ENCODE measurements at places on chromosomes 3 and 15.

DNA sequence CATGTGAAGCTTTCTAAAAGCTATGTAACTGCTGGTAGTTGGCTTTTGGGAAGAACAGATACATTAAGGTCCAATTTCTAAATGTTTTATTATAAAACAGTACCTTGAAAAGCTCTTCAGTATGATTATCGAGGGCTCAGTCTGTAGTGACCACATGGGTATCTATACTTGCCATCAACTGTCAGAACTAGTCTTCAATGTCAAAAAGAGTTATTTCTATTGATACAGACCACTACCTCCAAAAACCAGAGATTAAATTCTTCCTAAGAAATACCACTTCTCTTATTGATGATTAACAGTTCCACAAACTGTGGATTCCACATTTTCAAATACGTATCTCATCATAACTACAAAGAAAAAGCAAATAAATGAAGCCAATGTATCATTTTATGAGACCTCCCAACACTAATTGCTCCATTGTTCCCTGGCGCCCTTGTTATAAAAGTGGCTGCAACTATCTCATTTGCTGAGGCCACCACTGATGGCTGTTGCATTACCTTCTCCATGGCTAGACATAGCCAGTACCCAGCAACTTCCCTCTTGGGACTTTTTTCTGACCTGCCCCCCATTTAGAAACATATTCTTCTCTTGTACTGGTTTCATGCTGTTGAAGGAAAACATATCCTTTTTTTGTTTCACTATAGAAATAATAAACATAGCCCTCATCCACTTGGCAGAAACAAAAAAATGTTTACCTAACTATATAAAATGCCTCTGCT is 33.9 kb upstream of the MBNL1 start:
- no peaks in the 10 kb centered on the region for H3K36me3 ChIP-seq
- DNase-seq: no peak
- no peak overlapping the region for H3K4me3 ChIP-seq
- H3K27ac ChIP-seq: no peak overlapping the region

- H3K36me3 ChIP-seq: peaks cover 5% of the 10 kb centered on the region
- H3K4me3 ChIP-seq: no peak overlapping the region
- no peak for DNase-seq
- H3K27me3 ChIP-seq: no peaks in the 10 kb centered on the region
Measured at GRCh38 chr3:195696632-195697278, 24.0 kb upstream of the MUC20 start.

GRCh38 chr15:33136353-33136752 is 58.2 kb downstream of the FMN1 start:
- H3K27me3 ChIP-seq: no peaks in the 10 kb centered on the region
- no peak for DNase-seq
- H3K36me3 ChIP-seq: no peaks in the 10 kb centered on the region
- no peaks in the 10 kb centered on the region for H3K4me1 ChIP-seq

DNA sequence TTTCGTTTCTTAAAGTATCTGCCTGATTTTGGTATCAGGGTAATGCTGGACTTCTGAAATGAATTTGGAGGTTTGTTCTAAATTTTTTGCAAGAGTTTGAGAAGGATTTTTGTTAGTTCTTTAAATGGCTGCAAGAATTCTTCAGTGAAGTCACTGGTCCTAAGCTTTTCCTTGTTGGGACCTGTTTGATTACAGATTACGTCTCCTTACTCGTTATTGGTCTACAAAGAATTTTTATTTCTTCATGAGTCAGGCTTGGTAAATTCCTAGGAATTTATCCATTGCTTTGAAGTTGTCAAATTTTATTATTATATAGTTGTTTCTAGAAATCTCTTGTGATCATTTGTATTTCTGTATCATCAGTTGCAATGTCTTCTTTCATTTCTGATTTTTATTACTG is 196.0 kb downstream of the DPH6 start:
- H3K4me1 ChIP-seq: no peaks in the 10 kb centered on the region
- no peak for DNase-seq
- no peaks in the 10 kb centered on the region for H3K27me3 ChIP-seq
- H3K4me3 ChIP-seq: no peak overlapping the region

- DNase-seq: no peak
- no peaks in the 10 kb centered on the region for H3K27me3 ChIP-seq
- H3K36me3 ChIP-seq: no peaks in the 10 kb centered on the region
- H3K4me3 ChIP-seq: no peak overlapping the region
- no peaks in the 10 kb centered on the region for H3K4me1 ChIP-seq
Measured at GRCh38 chr3:3918763-3919162, 119.5 kb downstream of the LRRN1 start.

DNA sequence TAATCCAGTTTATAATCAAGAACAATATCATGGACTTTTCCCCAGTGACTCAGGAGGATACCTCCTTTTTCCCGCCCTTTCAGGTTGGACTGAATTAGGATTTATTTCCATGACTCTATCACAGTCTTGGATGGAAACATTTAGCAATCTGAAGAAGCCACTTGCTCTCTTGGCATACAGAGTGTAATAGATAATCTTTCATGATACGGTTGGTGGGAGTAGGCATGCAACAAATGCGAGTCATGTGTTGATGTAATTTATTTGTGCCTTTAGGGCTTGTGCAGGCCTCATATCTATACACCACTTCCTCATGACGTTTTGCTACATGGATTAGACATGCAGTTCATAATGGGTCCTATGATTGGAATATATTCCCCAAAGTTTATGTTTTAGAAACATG is 54.2 kb upstream of the MCTP2 start:
- no peak overlapping the region for H3K27ac ChIP-seq
- no peak overlapping the region for H3K4me3 ChIP-seq

DNA sequence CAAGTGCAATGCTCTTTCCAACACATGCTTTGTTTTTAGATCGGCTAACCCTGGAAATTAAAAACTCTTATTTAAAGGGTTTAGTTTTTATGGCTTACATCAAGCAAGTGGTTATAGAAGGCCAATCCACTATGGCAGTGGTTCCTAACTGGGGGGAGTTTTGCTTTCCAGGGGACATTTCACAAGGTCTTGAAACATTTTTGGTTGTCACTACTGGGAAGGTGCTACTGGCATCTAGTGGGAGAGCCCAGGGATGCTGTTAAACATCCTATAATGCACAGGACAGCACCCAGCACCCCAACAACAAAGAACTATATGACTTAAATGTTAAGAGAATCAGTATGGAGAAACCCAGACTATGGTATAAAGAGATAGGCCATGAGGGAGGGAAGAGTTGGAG is 439.0 kb downstream of the NTRK3 start:
- DNase-seq: no peak
- H3K4me1 ChIP-seq: no peaks in the 10 kb centered on the region
- no peaks in the 10 kb centered on the region for H3K36me3 ChIP-seq
- H3K27me3 ChIP-seq: no peaks in the 10 kb centered on the region

DNA sequence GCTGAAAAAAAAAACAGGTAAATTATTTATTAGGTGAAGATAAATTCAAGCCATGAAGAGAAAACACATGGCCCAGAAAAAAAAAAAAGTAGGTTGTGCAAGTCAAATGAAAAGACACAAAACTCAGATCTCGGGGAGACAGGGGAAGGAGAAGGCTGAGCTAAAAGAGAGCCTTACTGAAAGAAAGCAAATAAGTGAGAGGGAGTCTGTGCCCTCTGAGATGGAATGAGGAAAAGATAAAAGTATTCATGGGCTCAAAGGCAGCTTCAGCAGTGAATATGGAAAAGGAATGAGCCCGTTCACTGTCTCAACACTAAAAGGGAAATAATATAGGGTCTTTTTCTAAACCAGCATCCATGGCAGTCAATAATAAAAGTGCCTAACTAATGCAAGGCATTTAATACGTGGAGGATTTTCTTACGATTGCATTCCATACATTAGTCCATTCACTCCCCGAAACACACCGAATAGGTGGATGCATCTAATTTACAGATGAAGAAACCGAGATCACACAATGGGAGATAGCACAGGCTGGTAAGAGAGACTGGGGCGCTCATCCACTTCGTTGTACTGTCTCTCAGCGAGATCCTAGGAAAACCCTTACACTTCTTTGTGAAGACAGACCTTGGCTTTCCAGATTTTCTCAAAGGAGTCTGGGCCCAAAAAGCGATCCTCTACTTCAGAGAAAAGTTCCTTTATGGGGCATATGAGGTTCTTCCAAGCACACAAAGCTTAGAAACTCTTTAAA is 1.1 kb downstream of the TFDP2 start:
- no peaks in the 10 kb centered on the region for H3K4me1 ChIP-seq
- H3K27ac ChIP-seq: peak overlapping the region; percentile 20
- no peak for DNase-seq

GRCh38 chr3:183554377-183554776 is 1.1 kb downstream of the KLHL6 start:
- peak overlapping the region; percentile 15 for H3K4me3 ChIP-seq
- DNase-seq: no peak
- H3K27me3 ChIP-seq: no peaks in the 10 kb centered on the region
- no peaks in the 10 kb centered on the region for H3K4me1 ChIP-seq
- H3K36me3 ChIP-seq: no peaks in the 10 kb centered on the region

DNA sequence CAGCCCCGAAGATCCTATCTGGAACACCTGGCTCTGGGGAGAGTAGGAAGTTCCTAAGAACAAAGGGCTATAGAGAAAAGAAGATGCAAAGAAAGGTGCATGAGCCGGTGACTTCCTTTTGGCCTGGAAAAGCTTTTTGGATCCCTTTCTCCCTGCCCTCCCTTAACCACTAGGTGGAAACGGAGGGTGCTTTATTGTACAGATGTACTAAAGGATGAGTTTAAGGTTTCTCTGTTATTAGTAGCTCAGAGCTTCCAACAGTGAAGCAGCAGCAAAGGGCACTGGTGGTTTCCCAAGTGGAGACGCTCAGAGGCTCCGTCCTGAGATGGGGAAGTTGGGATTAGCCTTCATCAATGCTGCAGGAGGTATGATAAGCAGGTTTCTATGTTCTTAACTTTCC is 5.9 kb upstream of the ADGRG7 start:
- no peak overlapping the region for H3K27ac ChIP-seq
- no peak for DNase-seq
- H3K36me3 ChIP-seq: no peaks in the 10 kb centered on the region
- no peak overlapping the region for H3K4me3 ChIP-seq

GRCh38 chr3:53630547-53630946 is 136.1 kb downstream of the CACNA1D start:
- no peaks in the 10 kb centered on the region for H3K27me3 ChIP-seq
- H3K4me1 ChIP-seq: no peaks in the 10 kb centered on the region

- no peaks in the 10 kb centered on the region for H3K36me3 ChIP-seq
- no peak for DNase-seq
- H3K27me3 ChIP-seq: no peaks in the 10 kb centered on the region
- no peak overlapping the region for H3K4me3 ChIP-seq
- H3K4me1 ChIP-seq: no peaks in the 10 kb centered on the region
- H3K27ac ChIP-seq: no peak overlapping the region
Measured at GRCh38 chr15:57890351-57890750, 175.2 kb downstream of the ALDH1A2 start.

- H3K36me3 ChIP-seq: no peaks in the 10 kb centered on the region
- DNase-seq: no peak
- peak overlapping the region; percentile 16 for H3K4me3 ChIP-seq
- H3K4me1 ChIP-seq: no peaks in the 10 kb centered on the region
- no peaks in the 10 kb centered on the region for H3K27me3 ChIP-seq
- H3K27ac ChIP-seq: no peak overlapping the region
Measured at GRCh38 chr3:186997473-186997939, 67.2 kb downstream of the ST6GAL1 start.

DNA sequence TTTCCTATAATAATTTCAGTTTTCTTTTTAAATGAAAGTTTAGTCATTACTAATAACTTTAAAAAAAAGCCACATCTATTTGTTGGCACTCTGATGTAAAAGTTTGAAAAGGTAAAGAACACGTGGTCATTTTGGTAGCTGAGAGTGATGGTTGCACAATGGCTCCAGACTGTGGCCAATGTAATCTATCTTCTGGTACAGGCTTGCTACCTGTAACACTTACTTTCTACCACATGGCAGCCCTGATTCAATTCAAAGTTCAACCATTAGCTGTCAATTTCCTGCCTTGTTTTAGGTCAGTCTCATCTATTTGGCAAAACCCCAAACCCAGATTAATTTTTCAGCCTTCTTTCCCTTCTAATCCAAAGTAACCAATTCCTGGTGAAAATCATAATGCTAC is 126.1 kb downstream of the TUSC7 start:
- H3K4me1 ChIP-seq: no peaks in the 10 kb centered on the region
- H3K27ac ChIP-seq: no peak overlapping the region
- H3K4me3 ChIP-seq: no peak overlapping the region
- DNase-seq: no peak
- no peaks in the 10 kb centered on the region for H3K27me3 ChIP-seq
- H3K36me3 ChIP-seq: no peaks in the 10 kb centered on the region

DNA sequence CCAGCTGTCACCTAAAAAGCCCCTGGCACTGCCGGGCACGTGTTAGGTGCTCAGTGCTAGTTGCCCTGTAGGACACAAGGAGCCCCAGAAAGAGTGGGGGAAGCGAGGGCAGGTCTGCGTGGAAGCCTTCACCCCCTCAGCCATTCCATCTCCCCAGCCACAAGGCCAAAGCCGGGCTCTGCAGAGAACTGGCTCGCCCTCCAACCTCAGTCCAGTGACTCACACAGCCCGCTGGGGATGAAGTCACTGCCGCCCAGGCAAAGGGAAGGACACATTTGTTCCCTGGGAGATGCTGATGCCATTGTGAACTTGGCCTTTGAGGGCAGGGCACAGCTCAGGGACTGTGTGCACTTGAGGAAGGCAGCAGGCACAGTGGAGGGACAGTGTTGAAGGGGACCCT is 48.1 kb downstream of the IQSEC1 start:
- no peak overlapping the region for H3K27ac ChIP-seq
- no peak overlapping the region for H3K4me3 ChIP-seq
- DNase-seq: no peak
- H3K4me1 ChIP-seq: peaks cover 18% of the 10 kb centered on the region
- H3K27me3 ChIP-seq: no peaks in the 10 kb centered on the region
- no peaks in the 10 kb centered on the region for H3K36me3 ChIP-seq

GRCh38 chr15:71259866-71260265 is 144.6 kb downstream of the THSD4 start:
- no peak overlapping the region for H3K27ac ChIP-seq
- DNase-seq: no peak
- H3K36me3 ChIP-seq: no peaks in the 10 kb centered on the region
- no peaks in the 10 kb centered on the region for H3K4me1 ChIP-seq

- H3K27ac ChIP-seq: no peak overlapping the region
- H3K27me3 ChIP-seq: no peaks in the 10 kb centered on the region
- no peak overlapping the region for H3K4me3 ChIP-seq
- peaks cover 4% of the 10 kb centered on the region for H3K36me3 ChIP-seq
- H3K4me1 ChIP-seq: no peaks in the 10 kb centered on the region
Measured at GRCh38 chr3:128071771-128072453, 19.7 kb downstream of the SEC61A1 start.

DNA sequence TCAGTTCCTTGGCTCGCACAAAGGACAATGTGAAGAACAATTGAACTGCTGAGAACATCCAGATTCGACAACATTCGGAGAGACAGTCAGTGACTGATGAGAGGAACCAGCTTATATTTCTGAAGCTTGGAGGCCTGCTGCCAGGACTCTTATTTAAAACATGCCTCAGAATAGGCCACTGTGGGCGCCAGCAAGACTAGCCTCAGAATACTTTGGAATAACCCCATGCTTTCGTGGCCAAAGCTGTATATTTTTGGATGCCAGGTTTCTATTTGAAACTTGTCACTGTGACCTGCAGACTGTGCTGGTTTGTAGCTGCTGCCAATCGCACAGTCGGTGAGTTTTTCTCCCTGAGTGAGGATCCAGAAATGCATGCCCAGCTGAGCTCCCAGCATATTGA is 129.9 kb upstream of the UBE3A start:
- no peak overlapping the region for H3K27ac ChIP-seq
- no peak overlapping the region for H3K4me3 ChIP-seq
- DNase-seq: no peak
- H3K36me3 ChIP-seq: no peaks in the 10 kb centered on the region
- H3K4me1 ChIP-seq: no peaks in the 10 kb centered on the region

Data from breast epithelium (tissue), 4 donors.